Cardiac fibroblast (primary cell): ENCODE measurements at places on chromosomes 4 and X.

DNA sequence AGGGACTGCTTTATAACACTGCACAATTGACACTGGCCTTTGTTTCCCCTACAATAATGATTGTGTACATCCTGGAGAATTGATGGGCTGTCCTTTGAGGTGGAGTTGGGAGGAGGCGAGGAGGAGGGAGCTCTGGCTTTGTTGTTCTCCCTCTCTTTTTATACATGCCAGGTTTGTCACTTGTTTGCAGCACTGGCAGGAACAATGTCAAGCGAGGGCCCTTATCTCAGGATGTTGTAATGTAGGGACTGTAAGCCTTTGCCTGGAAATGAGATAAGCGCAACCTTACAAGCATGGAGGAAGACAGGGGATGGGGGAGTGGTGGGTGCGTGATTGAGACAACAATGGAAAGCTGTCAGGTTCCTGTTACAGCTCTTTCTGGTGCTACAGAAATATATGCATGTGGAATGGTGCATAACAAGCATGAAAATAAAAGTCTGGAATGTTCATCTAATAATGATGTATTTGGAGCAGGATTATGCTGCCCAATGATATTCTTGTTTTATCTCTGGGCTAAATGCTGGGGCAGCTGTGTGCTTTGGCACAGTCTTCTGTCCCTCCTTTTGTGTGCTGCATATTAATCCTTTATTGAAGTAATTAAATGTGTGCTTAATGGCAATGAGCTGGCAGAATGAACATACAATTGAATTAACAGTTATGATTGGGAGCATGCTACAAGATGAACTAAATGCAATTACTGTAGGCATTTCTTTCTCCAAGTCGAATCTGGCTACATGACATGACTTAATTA lies 294.4 kb downstream of the GPAT3 start:
- DNase-seq = no peak

DNA sequence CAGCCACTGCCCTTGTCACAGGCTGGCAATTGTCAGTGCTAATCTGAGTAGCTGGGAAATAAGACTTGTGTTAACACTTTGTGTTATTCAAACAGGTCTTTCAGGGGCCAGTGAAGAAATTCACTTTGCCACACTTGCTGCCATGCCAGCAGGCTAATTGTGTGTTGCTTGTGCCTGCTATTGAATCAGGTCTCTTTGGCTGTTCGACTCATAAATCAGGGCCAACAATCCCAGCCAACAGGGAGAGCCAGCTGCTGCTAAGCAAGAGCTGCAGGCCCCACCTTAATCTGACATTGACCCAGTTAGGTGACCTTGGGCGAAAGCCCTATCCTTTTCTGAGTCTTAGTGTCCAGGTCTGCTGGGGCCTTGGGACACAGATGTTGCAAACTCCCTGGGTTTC lies 28.1 kb upstream of the MAMLD1 start:
- DNase-seq = no peak

DNA sequence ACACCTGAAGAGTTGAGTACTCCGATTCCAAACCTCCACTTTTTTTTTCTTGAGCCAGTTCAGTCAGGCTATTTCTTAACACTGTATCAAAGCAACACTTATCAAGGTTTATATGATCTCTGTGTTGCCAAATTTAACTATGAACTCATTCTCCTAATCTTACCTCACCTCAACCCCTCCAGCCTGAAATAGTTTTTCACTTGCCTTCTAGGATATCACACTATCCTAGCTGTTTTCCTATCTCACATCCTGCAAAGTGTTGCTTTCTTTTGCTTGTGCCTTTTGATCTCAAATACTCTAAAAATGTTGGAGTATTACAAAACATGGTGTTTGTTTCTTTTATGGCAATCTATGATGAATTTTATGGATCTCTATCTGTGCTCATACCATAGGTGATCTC lies 415.0 kb downstream of the CFAP47 start:
- no peak for DNase-seq

GRCh38 chr4:84238247-84239090 lies 260.6 kb downstream of the NKX6-1 start:
- DNase-seq = peak; percentile 2

- DNase-seq = no peak
These were observed 202.9 kb downstream of the SCFD2 start for GRCh38 chr4:53162969-53163368.
